ENCODE measurements at places on chromosomes 11 and 22.
A peak's percentile ranks its signal among the peaks of the same experiment; 100 is the strongest.

DNA sequence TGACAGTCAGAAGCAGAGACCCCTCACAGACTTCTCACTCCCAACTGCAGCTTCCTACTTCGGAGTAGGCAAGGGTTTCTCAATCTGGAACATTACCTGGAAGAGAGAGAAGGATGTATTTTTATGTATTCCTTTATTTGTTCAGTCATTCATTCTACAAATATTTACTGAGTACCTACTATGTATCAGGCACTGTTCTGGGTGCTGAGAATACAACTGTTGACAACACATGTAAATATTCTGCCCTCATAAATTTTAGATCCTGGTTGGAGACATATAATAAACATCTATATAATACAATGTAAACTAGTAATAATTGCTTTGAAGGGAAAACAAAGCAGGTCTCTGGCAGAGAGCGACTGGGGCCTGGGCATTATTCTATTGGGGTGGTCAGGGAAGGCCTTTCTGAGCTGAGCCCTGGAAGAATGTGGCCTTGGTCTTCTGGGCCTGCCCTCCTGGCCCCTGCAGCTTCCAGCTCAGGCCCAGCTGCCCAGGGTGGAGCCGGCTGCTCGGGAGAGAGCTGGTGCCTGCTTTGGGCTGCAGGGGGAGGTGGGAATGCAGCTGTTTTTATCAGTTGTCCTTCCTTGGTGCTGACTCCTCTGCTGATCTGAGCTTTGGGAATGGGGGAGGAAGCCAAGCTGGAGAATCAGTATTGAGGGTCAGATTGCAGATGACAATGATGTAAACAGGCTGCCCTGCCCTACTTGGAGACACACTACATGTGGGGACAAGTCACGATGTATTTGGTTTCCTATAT is 46.8 kb downstream of the PKNOX2 start:
- peak; percentile 52 for DNase-seq

DNA sequence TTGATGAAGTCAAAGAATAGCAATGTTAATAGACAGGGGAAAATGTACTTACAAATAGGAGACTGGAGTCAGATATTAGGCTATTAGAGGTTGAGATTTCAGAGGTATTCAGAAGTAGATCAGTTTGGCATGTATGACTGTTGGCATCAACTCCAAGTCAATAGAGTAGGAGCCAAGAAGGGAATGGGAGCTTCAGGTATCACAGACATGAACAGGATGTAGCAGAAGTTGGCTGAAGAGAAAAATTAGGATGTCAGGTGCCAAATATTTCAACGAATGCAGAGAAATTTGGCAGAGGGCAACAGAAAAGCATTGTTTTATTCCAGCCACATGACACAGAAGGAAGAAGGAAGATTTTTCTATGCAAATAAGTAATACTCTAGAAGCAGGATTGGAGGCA is 69.7 kb downstream of the GLYATL1 start:
- no peak for DNase-seq

DNA sequence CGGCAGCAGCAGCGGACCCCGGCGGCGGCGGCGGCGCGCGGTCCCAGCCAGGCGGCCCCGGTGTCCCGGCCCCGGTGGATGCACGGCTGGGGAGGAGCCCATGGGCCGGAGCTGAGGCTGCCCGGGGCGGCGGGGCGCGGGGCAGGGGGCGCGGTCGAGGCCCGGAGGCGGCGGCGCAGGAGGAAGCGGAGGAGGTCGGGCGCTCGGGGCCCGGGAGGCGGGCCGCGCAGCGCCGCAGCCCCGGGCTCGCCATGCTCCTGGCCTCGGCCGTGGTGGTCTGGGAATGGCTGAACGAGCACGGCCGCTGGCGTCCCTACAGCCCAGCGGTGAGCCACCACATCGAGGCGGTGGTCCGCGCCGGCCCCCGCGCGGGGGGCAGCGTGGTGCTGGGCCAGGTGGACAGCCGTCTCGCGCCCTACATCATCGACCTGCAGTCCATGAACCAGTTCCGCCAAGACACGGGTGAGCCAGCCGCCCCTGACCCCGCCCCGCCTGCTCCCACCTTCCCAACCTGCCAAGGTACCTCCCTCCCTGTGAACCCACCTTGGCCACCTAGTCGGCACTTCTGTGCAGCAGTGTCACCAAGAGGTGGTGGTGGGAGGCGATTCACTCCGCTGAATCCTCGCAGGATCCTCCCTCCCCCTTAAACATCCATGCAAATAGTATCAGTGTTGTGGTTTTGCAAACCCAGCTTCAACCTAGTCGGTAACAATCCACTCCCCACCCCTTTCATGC is 580 bp downstream of the DTX4 start:
- DNase-seq, result peak; percentile 38

- DNase-seq, result no peak
These were observed 37.5 kb downstream of the RBFOX2 start for GRCh38 chr22:35991168-35991567.

GRCh38 chr11:81007046-81007445 is 1566.2 kb upstream of the TENM4 start:
- DNase-seq, result no peak

DNA sequence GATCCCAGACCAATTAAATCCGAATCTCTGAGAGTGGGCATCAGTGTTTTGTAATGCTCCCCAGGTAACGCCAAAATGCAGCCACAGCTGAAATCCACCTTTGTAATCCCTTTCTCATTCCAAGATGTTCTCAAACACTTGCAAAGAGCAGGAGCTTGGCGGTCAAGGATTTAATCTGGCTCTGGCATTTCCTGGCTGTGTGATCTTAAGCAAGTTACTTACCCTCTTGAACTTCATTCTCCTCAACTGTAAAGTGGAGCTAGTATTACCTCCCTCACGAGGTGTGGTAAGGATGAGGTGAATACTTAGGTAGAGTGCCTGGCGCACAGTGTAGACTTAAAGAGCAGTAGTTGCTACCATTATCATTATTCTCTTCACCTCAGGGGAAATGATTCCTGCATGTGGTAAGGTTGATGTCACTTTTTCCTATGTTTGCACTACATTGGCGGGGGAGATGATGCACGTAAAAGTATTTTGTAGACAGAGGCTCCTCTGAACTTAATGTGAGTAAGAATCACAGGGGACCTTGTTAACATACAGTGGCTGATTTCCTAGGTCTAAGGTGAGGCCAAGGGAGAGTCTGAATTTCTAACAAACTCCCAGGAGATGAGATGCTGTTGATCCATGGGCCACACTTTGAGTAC is 210.4 kb upstream of the PITPNB start:
- DNase-seq, result no peak

GRCh38 chr11:70296681-70297080 is 26.2 kb downstream of the PPFIA1 start:
- DNase-seq, result no peak

All from testis (tissue), 5 donors.